ENCODE measurements at places on chromosomes 12 and 14.

DNA sequence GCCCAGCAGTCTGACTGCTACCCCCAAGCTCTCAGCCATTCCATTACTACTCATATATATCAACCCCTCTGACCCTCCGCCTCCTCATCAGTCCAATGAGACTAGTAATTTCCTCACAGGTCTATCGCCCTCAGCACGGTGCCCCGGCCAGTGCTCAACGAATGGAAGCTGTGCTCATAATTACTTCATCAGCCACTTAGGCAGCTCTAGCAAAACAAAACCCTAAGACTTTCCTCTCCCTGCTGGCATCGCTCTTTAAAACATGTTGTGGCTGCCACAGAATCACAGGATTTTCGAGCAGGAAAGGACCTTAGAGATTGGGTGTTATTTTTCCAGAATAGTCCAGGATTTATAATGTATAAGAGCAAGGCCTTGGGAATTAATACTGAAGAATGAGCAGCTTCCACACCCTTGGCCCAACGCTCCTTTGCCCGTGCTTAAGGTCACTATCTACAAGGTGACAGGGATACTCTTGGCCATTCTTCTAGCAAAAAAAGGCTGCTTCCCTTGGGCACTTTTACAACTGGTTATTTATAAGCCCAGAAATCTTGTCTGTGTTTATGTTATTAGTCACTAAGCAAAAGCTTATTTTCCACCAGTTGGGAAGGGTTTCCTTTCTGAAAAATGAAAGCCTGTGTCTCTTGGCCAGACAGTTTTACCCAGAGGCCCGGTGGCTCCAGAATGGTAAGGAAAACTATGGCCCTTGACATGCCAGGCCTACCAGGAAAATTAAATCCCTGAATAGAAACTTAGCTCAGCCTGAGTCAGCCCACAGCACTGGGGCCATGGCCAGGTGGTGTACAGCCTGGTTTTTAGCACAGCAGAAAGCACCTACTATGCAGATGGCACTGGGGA lies 47.9 kb downstream of the NUAK1 start:
- DNase-seq, result no peak

- no peak for DNase-seq
These were observed 206.0 kb upstream of the DCN start for GRCh38 chr12:91388573-91388972.

GRCh38 chr12:119592232-119592631 lies 1.3 kb upstream of the TMEM233 start:
- no peak for DNase-seq

DNA sequence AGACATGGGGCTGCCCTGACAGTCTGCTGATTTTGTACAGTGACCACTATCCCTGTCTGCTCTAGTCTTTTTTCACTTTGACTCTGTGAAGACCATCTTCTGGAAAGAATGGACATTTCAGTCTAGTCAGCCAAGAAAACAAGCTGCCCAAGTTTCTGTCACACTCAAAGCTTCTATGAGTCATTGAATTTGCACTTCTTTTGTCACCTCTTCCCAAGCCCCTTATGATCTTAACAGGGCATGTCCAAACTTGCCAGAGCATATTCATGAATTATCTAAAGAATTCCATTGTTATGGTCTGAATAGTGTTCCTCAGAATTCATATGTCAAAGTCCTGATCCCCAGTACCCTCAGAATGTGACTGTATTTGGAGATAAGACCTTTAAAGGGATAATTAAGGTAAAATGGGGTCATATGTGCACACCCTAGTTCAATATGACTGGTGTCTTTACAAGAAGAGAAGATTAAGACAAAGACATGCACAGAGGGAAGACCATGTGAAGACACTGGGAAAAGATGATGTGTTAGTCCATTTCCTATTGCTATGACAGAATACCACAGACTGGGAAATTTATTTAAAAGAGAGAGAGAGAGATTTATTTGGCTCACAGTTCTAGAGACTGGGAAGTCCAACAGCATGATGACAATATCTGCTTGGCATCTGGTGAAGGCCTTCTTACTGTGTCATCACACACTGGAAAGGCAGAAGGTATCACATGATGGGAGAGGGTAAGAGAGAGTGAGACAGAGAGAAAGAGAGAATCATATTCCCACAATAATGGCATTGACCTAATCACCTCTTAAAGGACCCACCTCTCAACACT lies 242.6 kb downstream of the BTG1 start:
- DNase-seq, result no peak

DNA sequence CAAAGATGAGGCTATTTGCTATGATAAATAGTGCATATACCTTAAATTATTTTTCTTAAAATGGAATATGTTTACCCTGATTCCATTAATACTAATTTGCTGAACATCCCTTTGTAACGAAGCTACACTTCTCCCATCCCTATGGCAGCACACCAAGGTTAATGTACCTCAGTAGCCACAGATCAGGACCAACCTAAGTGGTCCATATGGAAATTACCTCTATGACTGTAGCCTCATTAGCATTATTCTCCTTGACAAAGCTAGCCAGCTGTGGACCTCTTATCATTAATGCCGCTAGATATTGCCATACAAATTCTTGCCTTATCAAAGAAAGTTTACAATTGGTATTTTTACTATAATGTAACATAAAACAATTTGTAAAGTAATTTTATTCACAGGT lies 76.9 kb upstream of the GARIN2 start:
- DNase-seq, result no peak

DNA sequence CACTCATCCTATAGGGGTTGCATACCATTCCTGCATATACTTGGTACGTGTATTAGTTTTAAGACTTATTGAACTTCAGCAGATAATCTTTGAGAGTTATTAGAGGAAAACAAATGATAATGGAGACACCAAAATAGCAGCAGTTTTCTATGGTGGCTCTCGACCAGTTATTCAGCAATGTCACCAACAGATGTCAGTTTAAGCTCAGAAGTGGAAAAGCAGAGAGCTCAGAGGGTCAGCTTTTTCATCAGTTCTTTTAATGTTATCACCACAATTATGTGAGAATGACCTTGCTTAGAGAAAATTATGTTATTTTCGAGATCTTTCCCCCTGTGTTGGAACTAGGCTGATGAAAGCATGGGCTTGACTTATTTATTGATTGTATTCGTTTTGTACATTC lies 32.0 kb downstream of the PTPN11 start:
- no peak for DNase-seq

- no peak for DNase-seq
These were observed 225.4 kb upstream of the KITLG start for GRCh38 chr12:88805692-88806091.

DNA sequence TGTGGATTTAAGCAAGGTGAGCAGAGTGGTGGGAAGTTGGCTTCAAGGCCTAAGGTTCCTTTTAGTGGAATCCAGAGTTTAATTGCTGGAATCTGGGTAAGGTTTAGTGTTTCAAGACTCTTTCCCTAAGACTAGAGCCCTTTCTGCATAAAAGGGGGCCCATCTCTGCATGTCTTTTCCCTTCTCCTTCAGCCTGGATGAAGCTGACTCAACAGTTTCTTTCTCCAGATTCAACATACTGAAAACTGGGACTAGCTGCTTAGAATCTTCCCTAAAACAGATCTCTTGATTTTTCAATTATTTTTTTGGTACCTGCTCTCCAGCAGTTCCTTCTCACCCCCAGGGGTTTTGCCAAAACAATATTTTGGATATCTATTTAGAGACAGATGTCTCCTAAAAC lies 34.0 kb downstream of the SLC4A8 start:
- no peak for DNase-seq

- DNase-seq, result no peak
These were observed 35.6 kb upstream of the FBRSL1 start for GRCh38 chr12:132454193-132454932.

DNA sequence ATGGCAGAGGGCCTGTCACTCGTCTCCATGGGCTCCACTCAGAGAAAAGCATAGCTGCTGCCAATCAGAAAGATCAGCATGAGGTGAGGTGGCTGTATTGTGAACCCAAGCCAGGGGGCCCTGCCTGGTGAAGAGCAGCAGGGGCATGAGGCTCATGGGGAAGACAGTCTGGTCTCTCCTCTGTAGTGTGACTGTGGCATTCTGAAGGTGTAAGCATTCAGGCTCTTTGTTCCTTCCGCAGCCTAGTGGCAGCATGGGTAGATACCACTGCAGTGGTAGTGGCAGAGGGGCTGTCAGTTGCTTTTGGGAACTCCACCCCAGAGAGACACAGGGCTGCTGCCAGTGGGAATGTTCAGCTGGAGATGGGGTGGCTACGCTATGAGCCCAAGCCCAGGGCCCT lies 5.1 kb upstream of the CLEC4D start:
- no peak for DNase-seq

DNA sequence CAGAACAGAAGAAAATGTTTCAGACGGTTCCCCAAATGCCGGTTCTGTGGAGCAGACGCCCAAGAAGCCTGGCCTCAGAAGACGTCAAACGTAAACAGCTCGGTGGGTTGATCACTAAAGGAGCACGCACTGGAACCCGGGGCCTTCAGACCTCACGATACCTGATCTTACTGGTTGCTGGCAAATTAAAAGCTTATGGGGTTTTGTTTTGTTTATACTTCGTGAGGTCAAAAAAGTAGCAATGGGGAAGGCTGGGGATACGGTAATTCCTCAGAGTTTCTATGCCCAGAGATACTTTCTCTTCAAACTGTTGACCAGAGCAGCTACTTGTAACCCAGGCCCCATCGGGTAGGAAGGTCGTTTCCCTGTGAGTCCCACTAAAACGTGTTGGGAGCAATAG lies 1.7 kb downstream of the CDKN1B start:
- no peak for DNase-seq

- peak; percentile 62 for DNase-seq
These were observed 1.0 kb downstream of the ELK3 start for GRCh38 chr12:96194971-96195844.

GRCh38 chr12:18684430-18684829 lies 53.4 kb downstream of the PLCZ1 start:
- no peak for DNase-seq

DNA sequence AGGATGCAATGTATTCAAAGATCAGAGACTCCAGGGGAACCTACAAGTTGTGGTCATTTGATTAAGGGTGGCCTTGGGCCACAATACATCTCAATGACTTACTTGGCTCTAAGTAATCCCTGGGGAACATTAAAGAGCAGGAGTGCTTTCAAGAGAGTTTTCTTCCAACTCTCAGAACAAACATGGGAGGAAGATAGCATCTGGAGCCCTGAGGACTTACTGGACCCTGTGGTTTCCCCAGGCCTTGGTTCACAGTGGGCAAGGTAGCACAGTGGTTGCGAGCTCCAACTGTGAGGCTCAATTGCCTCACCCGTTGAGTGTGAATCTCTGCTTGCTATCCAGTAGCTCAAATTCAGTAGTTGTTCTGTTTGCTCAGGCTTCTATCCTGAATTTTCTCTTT lies 32.4 kb downstream of the STXBP6 start:
- DNase-seq, result no peak

DNA sequence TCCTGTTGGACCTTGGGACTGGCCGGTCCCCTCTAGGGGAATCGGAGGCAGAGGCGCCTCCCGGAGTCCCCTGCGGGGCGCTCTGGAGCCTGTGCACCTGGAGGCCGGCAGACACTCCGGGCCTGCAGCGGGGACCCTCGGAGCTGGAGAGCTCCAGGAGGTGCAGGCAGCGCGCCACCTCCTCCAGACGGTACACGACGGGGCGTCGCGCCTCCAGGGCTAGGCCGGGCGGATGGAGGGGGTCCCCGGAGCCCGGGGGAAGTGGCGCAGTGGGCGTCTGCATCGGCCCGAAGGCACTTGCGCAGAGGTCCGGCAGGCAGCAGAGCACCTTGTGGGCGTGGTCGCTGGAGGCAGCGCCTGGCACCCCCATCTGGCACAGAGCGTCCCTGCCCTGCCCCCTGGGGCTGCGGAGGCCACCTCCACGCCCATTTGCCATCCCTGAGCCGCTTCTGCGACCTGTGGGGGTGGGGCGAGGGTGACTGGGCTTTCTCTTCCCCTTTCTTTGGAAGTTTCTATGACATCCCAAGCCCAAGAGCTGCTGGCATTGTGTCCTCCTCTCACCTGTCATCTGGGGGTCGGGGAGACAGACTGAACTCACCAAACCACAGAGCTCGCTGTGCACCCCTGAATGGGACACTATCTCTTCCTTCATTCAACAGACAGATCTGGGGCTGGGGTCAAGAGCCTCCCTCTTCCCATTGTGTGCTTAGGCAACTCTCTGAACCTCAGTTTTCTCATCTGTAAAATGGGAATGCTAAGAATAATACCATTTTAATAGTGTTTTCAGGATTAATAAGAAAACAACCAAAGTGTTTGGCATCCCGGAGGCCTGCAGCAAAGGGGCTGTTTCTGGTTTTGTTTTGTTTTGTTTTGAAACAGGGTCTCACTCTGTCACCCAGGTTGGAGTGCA lies 37.5 kb upstream of the CORO1C start:
- no peak for DNase-seq

DNA sequence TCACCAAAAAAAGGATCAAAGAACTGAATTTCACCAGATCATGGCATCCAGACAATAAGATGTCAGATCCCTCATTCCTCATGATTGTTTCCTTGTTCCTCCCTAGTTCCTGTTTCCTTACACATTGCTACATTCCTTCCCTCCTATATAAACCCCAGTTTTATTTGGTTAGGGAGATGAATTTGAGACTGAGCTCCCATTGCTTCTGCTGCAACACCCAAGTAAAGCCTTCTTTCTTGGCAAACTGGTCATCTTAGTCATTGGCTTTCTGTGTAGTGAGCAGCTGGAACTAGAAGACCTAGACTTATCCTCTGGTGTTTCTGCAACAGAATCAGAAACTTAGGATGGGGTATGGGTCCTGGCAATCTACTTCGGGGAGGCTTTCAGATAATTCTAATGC lies 217.9 kb downstream of the NOVA1 start:
- no peak for DNase-seq

DNA sequence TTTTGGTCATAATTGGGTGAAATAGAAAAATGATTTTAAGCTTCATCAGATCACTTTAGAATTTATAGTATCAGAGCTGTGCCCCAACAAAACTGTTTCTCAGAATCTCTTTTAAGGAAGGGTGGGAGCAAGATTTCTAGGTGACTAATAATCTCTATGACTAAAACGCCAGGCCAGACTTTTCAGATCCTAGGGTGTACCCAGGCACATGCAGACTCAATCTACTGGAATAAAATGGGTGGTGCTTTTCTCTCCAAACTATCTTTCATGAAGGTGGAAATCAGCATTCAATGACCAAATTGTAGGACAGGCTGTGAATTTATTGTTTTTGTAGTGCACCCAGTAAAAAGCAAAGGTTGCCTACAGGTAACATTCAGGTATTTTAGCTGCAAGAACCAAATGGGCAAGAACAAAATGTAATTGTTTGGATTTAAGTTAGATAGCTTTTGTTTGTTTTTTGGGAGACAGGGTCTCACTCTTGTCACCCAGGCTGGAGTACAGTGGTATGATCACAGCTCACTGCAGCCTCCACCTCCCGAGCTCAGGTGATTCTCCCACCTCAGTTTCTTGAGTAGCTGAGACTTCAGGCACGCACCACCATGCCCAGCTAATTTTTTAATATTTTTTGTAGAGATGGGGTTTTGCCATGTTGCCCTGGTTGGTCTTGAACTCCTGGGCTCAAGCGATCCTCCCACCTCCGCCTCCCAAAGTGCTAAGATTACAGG lies 49.5 kb downstream of the PPP2R5C start:
- no peak for DNase-seq

- no peak for DNase-seq
These were observed 6.8 kb upstream of the ASIC1 start for GRCh38 chr12:50050410-50051098.

All from activated CD8-positive, alpha-beta memory T cell treated with anti-CD3 and anti-CD28 coated beads for 1 hour (primary cell).